ENCODE measurements at places on chromosomes 1 and 21.

GRCh38 chr1:208202333-208202995, 41.7 kb downstream of the PLXNA2 start:
- DNase-seq: no peak

DNA sequence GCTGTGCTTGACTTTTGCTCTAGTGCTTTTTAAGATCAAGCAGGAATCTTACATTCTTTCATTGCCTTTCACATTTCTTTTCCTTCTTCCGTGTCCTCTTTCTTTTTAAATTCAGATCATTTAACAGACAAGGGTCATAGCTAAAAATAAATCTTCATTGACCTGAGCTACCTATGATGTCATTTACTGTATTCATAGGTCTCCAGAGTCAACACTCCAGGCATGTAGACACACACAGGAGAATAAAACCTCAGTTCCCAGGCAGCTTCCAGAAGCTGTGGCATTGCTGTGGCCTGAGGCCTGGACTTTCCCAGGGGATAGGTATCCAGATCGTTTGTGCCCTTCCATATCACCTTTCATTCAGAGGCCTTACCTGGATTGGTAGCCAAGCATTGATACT, 38.5 kb upstream of the ENAH start:
- no peak for DNase-seq

DNA sequence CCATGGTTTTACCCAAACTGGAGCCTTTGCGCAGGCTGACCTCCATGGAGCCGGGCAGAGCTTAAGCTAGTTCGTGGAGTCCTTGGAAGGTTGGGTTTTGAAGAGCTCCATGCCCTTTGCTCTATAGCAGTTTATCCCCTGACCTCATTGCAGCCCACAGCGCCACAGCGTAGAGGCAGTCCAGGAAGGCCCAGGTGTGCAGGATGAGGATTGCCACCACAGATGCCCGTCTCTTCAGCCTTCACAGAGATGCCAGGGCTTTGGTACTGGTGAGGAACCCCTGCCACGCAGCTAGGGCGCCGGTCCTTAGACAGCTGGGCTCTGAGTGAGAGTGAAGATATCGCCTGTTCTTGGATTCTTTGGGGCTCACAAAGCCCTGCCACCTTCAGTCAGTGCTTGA, 138.6 kb downstream of the PEX14 start:
- DNase-seq: no peak

- no peak for DNase-seq
These were observed 59.1 kb downstream of the CAPN2 start for GRCh38 chr1:223771469-223771813.

DNA sequence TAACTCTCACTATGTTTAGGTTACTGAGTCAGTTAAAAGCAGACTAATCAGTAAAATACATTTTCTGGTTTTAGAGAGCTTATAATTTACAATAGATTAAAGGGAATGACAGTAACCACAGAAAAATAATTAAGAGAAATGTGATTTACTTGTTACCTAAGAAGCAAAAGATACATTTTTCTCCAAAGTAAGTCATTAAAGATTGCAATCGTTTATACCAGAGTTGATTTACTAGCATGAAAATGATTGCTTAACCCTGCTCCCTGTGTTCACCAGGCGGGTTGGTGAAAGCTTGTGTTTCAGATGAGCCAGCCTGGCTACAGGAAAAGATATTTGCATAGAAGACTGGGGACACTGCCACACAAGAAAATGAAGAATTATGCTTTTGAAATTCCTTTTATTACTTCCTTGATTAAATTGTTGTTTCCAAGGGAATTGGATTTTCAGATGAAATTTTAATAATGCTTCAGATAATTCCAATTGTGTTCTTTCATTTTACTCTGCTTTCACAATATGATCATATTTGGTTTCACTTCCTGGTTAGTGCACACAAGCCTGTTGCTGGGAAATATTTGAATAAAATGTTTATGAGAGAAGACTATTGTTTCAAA, 27.9 kb downstream of the LRRC8B start:
- DNase-seq: no peak

DNA sequence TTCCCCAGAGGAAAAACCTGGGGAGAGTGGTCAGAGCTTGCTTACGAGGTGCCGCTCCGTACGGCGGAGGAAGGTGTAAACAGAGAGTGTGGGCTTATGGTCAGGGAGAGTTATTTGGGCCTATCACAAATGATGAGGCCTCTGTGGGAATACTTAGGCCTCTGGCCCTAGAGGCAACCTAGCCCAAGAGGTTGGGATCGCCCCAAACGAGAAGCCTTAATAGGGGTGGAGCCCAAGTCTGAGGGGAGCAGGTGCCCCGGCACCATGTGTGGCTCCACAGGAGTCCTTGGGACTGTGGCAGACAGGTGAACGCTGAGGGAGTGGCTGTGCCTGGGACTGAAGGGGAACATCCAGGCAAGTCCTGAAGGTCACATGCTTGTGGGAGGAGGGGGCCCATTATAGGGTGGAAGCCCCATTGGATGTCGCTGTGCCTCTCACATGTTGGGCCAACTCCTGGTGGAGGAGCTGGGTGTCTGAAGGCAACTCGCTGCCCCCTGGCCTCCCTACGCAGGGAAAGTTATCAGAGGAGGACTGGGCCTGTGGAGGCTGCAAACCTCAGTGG, 135.1 kb downstream of the ZSCAN20 start:
- no peak for DNase-seq

DNA sequence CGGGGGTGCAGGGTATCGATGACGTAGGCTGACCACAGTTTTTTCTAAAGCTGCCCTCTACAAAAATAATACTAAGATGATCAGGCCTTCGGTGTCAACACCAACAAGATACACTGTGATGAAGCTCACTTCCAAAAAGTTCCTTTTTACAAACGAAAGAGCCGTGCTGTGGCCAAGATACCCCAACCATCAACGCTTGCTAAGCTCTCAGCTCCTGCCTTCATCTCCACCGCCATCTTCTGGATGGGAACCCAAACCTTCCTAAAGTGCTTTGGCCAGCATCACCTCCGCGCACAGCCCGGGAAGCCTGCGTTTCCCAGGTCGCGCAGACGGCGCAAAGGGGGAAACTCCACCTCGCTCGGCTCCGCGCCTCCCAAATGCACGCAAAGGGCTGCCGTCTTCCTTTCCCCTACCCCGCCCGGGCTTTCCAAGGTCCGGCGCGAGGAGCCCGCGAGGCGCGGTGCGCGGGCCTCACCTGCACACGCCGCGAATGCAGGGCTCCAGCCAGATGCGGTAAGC, 541 bp downstream of the USP48 start:
- DNase-seq: peak; percentile 7

DNA sequence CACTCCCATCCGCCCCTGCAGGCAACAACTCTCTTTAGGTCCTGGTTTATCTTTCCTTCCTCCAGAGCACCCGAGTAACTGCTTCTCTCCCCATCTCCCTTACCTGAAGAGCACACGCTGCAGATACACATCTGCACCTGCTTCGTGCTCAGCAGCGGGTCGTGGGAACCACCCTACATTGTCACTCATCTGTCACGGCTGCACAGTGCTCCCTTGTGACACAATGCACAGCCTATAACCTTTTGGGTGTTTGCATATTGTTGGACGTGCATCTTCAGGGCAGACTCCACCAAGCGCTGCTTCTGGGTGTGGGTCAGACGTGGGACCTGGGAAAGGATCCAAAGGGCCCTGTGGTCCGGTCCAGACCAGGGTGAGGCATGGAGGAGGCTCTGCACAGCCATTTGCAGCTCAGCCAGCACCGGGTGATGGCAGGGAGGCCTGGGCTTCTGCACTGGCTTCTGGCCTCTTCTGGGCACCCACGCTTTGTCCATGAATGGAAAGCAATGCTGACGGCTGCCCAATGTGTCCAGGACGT, 42.5 kb downstream of the WDR4 start:
- no peak for DNase-seq

- DNase-seq: no peak
These were observed 19.5 kb upstream of the PSMB2 start for GRCh38 chr1:35660581-35661473.

- DNase-seq: no peak
These were observed 406.5 kb downstream of the DUSP10 start for GRCh38 chr1:221335161-221336101.

DNA sequence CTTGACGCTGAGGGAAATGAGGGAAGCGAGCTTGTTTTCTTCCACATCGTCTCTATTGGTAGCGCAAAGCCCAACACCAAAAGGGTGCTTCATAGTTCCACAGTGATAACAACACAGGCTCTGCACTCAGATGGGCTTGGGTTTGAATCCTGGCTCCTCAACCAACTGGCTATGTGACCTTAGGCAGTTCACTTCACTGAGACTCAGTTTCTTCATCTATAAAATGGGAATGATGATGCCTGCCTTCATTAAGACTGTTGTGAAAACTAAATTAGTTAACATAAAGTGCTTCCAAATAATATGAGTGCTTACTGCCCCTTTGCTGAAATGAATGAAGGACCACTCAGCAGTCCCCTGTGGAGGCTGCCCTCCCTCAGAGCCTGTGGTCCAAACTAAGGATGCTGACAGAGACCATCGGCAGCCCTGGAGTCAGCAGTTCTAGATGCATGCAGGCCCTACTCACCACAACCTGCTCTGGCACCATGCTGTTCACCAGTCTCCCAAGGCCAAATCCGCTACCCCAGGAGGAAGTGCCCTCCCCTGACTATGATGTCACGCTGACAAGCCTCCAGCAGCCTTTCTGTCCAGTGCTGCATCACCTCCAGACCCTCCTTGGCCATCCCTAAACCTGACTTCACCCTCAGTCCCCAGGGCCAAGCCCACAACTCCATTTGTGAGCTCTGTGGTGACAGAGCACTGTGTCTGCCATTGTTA, 30.7 kb downstream of the DMAP1 start:
- no peak for DNase-seq

DNA sequence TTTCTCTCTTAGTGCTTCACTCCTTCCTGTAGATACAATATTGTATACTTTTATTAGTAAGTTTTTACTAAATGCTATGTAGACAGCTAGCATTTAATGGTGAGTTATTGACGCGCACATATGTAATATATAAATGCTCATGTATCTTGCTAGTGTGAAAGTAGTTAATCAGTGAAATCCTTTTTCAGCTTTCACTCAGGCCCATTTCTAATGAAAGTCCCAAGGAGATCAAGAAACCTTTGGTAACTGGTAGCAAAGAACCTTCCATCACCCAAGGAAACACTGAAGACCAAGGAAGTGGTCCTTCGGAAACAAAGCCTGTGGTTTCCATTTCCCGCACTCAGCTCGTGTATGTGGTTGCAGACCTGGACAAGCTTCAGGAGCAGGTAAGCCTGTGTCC, 27.2 kb downstream of the AGT start:
- no peak for DNase-seq
